ENCODE measurements at places on chromosomes 2 and 18.
A peak's percentile ranks its signal among the peaks of the same experiment; 100 is the strongest.

GRCh38 chr18:61998957-61999356 is 106.2 kb upstream of the RNF152 start:
- DNase-seq = no peak

DNA sequence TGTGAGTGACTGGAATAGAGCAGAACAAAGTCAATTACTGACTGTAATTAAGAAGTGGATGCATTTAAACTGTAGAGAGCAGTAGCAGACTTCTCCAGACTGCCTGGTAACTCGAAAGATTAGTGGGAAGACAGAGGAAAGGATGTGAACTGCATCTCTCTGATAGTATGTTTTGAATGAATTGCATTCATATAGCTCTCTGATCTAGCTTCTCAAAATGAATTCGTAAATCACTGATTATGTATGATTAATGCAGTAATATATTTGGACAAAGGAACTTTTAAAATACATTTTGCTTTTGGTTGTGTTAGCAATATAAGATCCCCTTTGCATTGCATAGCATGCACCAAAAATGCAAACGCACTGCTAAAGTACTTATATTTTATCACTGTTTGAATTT is 304.0 kb downstream of the ARHGAP15 start:
- DNase-seq = no peak

DNA sequence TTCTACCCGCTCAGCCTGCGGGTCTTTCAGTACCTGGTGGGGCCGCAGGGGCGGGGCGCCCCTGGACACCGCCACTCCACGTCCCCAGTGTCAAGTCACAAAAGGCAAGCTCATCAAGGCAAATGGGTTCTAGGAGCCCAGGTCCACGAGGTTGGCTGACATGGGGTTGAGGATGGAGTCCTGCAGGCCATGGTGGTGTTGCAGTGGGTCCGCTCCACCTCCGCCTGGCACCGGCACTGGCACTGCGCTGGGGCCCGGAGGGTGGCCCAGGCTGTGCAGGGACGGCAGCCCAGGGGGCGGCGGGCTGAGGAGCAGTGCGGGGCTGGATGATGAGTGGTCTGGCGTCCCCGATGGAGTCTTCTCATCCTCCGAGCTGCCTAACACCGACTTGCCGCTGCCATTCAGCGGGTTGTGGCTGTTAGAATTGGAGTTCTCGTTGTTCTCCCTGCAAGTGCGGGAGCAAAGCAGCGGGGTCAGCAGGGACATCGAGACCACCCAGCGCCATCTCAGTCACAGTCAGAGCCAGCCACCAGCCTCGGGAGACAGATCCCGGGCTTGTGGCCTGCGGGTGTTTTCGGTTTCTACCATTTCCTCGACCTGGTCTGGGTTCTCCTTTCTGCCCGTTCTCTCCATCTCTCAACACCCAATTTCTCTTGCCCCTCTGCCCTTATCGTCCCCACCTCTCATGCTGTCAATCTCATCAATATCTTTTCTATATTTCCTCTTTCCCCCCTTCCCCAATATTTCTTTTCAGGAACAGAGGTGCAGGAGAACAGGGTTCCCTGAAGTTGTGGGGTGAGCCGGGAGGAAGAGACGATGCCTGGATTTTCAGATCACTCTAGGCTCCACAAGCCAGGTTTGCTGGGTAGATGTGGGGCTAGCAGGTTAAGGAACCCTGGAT is 3.0 kb downstream of the SIX2 start:
- no peak for DNase-seq

GRCh38 chr2:235613649-235614048 is 119.8 kb downstream of the AGAP1 start:
- no peak for DNase-seq

- no peak for DNase-seq
Measured at GRCh38 chr2:84450288-84451227, 8.5 kb downstream of the SUCLG1 start.

DNA sequence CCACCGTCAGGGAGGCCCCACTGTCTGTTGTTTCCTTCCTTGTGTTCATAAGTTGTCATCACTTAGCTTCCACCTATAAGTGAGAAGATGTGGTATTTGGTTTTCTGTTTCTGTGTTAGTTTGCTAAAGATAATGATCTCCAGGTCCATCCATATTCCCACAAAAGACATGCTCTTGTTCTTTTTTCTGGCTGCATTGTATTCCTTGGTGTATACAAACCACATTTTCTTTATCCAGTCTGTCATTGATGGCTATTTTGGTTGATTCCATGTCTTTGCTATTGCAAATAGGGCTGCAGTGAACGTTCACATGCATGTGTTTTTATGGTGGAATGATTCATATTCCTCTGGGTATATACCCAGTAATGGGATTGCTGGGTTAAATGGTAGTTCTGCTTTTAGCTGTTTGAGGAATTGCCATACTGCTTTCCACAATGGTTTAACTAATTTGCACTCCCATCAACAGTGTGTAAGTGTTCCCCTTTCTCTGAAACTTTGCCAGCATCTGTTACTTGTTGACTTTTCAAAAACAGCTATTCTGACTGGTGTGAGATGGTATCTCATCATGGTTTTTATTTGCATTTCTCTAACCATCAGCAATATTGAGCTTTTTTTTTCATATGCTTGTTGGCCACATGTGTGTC is 156.6 kb upstream of the NOSTRIN start:
- no peak for DNase-seq

GRCh38 chr2:226184940-226185615 is 614.5 kb downstream of the IRS1 start:
- DNase-seq = no peak

GRCh38 chr2:43139996-43140621 is 86.3 kb downstream of the ZFP36L2 start:
- peak; percentile 19 for DNase-seq

DNA sequence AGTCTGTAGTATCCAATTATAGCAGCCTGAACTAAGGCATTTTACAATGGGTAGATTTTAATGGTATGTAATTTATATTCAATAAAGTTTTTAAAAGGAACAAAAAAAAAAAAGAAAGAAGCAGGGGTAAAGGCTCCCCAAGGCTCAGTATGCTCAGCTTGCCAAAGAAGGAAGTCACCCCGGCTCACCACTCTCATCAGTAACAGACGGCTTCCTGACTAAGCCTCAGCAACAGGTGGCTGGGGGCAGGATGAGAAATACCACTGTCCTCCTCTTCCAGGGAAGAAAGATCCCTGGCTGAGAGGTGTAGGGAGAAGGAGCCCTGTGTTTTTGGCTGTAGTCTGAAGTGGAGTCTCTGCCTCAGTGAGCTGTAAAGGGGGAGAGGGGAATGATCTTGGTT is 121.2 kb downstream of the ARHGEF4 start:
- no peak for DNase-seq

DNA sequence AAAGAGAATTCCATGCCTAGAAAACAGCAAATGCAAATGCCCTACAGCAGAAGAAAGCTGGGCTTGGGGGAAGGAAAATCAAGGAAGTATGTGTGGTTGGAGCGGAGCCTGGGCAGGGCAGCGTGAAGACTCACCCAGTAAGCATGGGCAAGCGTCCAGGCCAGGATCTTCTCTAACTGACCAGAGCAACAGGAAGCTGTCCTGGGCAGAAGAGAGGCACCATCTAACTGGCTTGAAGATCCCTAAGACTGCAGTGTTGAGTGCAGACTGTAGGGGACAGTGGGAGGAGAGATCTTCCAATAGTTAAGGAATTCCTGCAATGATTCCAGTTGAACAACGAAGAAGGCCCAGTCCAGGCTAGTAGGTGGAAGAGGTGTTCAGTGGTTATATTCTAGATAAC is 57.9 kb downstream of the NXPH2 start:
- no peak for DNase-seq

GRCh38 chr2:146874260-146874658 is 970.6 kb upstream of the ACVR2A start:
- no peak for DNase-seq

DNA sequence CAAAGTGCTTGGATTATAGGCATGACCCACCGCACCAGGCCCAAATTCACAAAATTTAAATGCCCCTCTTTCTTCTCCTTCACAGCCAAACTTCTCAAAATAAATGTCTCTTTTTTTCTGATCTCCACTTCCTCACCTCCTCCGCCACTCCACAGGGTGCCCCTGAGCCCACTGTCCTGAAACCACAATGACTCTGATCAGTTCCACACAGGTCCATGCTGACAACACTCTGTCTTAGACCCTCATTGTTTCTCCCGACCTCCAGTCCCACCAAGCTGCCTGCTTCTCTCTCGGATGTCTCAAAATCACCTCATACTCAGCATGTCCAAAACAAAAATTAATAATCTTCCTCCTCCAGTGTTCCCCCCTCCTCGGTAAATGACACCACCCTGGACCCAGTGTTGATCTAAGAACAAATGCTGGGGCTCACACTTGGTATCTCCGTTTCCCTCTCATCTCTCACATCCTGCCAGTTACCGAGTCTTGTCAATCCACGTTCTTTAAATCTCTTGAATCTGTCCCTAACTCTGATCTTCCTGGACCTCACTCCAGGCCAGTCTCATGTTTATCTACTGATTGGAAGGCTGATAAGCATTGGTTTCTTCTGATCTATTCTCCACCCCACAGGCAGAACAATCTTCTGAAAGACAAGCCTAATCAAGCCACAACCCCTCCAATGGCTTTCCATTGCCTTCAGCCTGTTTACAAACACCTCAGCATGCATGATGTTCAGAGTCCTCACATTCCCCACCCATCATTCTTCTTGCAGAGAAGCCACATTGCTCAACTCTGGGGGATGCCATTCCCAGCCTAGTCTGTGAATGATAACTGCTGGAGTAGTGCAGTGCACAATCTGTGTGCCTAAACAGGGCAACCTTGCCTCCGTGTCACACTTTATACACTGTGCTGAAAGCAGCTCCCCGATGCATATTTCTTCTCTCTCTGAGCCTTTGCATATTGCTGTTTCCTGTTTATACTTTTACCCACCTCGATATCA is 12.4 kb upstream of the ANKRD44 start:
- no peak for DNase-seq

DNA sequence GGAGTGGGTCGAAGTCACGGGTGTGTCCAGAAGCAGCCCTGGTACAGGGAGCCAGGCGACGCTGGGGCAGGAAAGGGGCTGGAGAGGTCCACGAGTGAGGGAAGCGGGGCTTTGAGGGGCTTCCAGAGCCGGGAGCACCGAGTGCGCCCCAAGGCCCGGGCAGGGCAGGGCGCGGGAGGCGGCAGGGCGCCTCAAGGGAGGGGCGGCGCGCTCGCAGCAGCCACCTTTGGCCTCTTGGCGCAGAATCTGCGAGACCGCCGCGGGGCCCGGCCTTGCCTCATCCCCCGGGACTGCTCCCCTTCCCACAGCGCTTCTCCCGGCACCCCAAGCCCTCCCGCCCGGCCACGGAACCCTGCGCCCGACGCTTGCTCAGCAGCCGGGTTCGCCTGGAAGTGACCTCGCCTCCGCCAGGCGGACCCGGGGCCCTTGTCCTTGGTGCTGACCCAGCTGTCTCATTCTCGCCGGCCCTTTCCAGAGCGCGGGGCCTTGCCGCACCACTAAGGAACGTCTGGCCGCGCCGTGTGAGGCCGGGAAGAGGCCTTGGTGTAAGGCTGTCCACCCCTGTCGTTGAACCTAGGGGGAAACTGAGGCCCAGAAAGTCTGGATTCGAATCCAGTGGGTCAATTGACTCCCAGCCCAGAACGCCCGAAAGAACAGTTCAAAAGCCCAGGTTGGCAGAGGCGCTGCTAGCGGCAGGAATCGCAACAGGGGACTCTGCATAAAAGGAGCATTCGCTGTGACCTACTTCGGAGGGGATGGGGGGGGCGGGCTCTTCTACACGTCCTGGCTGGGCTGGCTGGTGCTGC is 584 bp upstream of the DNER start:
- peak; percentile 16 for DNase-seq

- peak; percentile 88 for DNase-seq
Measured at GRCh38 chr18:23231340-23232021, 96.2 kb downstream of the CABLES1 start.

All from CD4-positive, alpha-beta T cell treated with Interleukin-1 beta for 1 hour (primary cell).